ENCODE measurements at places on chromosomes 2 and 18.
A peak's percentile ranks its signal among the peaks of the same experiment; 100 is the strongest.

DNA sequence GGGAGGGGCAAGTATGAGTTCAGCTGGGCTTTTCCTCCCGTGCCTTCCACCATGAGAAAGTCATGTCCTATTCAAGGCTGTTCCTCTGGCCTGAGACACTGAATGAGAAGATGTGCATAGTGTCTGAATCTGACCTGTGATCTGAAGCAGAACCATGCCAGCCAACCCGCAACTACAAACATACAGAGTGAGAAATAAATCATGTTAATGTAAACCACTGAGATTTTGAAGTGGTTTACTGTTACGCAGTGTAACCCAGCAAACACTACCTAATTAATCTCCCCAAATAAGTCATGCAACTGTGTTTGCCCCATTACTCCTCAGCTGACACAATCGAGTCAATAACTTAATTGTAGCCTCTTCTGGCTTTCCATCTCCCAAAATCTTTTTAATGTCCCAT, 49.2 kb downstream of the METTL4 start:
- peak; percentile 12 for DNase-seq

GRCh38 chr18:23127090-23127489, 8.2 kb upstream of the CABLES1 start:
- DNase-seq, result no peak

- DNase-seq, result peak; percentile 88
These were observed 2.2 kb upstream of the NRP2 start for GRCh38 chr2:205680067-205680466.

GRCh38 chr2:239876271-239876947, 148.7 kb downstream of the NDUFA10 start:
- no peak for DNase-seq

DNA sequence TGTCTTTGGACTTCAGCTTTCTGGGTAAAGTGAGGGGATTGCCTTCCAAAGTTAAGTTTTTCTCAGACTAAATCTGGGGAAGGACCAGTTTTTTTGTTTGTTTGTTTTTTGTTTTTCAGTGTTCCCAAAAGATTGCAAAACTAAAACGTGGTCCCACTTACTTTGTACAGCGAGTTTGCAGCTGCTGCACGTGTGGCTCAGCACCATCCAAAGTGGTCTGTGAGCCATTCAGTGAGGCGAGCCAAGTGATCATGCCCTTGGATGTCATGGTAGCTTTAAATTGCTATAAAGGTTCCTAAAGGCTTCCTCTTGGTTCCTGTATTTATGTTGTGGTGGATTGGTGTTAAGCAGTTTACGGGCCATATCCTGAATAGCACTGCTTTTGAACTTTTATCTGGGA, 23.0 kb downstream of the TET3 start:
- no peak for DNase-seq

- no peak for DNase-seq
These were observed 384.9 kb upstream of the NXPH2 start for GRCh38 chr2:139165041-139165440.

- DNase-seq, result no peak
These were observed 54.8 kb downstream of the RAPGEF4 start for GRCh38 chr2:172790404-172790803.

GRCh38 chr2:37868866-37869265, 56.2 kb upstream of the RMDN2 start:
- DNase-seq, result no peak

- no peak for DNase-seq
These were observed 1242.0 kb upstream of the ACVR2A start for GRCh38 chr2:146602856-146603255.

- DNase-seq, result no peak
These were observed 398 bp downstream of the CRYBA2 start for GRCh38 chr2:218992703-218993344.

GRCh38 chr2:20365249-20365817, 14.7 kb upstream of the PUM2 start:
- no peak for DNase-seq

DNA sequence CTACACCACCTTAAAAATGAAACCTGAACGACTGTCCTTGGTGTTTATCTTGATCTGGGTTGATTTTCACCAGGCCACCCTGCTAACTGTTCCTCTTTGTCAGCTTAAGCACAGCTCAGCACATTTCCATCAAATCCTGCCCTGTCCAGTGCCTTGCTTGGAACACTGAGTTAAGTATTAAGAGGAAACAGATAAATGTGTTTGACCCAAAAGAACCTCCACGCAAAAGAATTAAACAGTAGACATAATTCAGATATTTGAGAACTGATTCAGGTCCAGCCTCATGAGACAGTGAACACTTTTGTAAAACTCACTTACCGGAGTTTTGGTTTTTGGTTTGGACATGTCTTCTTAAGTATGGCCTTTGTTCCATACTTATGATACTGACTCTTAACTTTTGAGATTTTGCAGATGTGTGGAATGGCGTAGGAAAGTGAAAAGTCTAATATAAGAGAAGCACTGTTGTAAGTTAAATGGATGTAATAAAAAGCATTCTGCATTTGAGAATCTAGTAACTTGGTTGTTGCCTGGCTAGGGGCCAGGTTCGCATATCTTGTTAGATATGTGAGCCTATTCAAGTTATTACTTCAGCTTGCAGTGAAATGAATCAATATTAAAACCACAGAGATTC, 88.9 kb upstream of the SERPINE2 start:
- no peak for DNase-seq

DNA sequence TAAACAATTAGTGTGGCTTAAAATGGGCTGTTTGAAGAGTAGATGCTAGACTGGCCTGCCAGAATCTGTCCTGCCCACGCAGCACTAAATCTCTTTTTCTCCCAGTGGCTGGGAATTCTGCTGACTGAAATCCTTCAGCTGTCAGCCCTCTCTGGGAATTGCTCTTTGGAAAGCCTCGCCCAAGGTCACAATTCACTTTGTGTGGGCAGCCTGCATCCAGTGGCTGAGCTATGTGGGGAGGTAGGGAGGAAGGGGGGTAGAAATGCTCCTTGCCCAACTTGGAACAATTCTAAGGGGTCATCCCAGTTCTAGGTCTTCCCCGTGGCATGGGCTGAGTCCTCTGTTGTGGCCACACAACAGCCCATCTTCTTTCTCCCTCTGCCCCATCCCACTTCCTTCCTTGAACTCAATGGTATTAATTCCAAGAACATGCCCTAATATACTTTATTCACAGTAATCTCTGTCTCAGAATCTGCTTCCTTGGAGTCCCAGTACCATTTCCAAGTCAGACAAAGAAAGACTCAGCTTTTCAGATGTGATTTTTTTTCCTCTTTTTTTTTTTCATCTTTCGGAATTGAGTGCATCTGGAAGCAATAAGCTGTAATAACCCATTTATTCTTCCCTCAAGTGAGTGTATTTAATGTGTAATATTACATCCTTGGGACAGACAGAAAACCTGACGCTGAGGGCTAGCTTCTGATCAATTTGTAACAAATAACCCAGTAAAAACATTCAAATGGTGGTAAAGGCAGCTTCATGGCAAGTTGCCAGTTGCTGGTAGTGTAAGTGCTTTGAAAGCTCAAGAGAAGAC, 189.4 kb downstream of the GPD2 start:
- DNase-seq, result no peak

- no peak for DNase-seq
These were observed 13.4 kb upstream of the MAP3K2 start for GRCh38 chr2:127400897-127401756.

All from NCI-H2107 (cell line).